ENCODE measurements at places on chromosomes 13 and 19.

- no peak for DNase-seq
These were observed 18.0 kb upstream of the CD70 start for GRCh38 chr19:6608940-6609339.

DNA sequence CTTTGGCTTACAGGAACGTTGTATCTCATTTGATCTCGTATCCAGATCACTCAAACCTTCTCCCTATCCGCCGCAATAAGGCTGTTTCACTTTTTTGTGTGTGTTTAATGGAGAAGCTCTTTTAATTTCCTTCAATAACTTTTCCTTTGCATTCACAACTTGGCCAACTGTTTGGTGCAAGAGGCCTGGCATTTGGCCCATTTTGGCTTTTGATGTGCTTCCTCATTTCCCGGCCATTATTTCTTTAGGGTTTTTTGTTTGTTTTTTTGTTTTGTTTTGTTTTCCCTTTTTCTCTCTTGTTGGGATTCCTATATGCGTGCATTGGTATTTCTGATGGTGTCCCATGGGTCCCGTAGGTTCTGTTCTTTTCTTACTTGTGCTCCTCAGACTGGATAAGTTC, 6.1 kb upstream of the UPF3A start:
- DNase-seq, result no peak

DNA sequence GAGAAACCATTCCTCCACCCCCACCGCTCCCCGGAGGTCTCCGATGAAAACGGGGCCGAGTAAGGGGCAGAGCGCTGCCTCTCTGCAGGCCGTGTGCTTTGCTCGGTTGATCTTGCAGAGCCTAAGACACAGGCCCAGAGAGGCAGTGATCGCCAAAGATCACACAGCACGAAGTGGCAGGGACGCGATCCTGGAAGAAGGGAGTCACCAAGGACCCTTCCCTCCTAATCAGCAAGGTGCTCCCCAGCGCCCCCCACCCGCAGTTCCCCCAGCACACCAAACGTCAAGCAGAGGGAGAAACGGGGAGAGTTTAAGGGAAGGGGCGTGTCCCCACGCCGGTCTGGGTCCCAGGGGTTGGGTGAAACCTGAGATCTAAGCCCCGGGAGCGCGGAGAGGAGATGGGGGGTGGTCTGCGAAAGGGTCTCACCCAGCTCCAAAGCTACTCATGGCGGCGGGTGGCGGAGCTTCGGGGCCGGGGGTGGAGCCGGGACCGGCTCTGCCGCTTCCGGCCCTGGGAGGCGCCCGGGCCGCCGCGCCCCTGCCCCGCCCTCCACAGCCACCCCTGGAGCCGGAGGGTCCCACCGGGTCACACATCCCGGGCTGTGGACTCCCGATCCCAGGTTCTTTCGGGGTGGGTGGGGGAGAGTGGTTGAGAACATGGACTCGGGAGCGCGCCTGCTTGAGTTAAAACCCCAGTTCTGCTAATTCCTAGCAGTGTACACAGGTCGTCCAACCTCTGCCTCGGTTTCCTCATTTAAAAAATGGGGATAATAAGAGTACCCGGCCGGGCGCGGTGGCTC, at the start of gene EML2:
TSS of gene EML2 (minus strand) at position 468 of the 800 bp plus-strand sequence. CDS start at position 447, 21 bp downstream.
- no peak for DNase-seq

GRCh38 chr19:48966541-48967345, 1.6 kb downstream of the FTL start:
- DNase-seq, result no peak

DNA sequence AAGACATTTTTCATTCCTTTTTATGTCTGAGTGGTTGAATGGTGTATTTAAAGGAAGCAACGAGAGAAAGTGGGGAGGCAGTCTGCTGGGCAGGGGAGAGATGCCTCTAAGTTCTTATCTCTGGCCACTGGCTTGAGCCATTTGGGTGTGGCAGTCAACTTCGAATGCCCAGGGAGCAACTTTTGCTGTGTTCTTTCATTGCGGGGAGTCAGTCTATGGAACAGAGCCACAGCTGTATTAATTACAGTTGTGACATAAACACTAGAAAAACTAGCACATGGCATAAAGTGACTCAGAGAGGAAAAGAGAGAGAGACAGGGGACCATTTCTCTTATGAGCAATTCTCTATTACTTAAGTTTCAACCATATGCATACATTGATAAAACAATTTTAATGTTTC, 40.4 kb upstream of the PDCD5 start:
- DNase-seq, result no peak

All from left renal cortex interstitium (tissue), 4 donors.